ENCODE measurements at places on chromosomes 7 and 10. TPM values are rescaled to one million over a fixed set of nuclear protein-coding genes. Genes with fewer than 3 reads are reported as not detected.

The DPP6 gene
- total RNA-seq: not detected

The RPA3 gene
- 61.7 TPM for total RNA-seq

The KCND2 gene
- total RNA-seq: 2.1 TPM

The GPR146 gene
- total RNA-seq: 9.0 TPM

The COPS6 gene
- total RNA-seq: 150 TPM

The TEX36 gene
- total RNA-seq: not detected

The SKIDA1 gene
- 0.58 TPM for total RNA-seq

The NEUROG3 gene
- not detected for total RNA-seq

The OR6B1 gene
- not detected for total RNA-seq

The HACD1 gene
- total RNA-seq: 30.5 TPM

The PDZD7 gene
- total RNA-seq: 3.1 TPM

The FAM200A gene
- 7.0 TPM for total RNA-seq

The CCDC201 gene
- not detected for total RNA-seq

The PWWP2B gene
- total RNA-seq: 10.7 TPM

The CFTR gene
- total RNA-seq: under 0.01 TPM

The HOXA7 gene
- not detected for total RNA-seq

The ADAM12 gene
- total RNA-seq: 21.3 TPM

The SUFU gene
- 2.5 TPM for total RNA-seq

The HOXA10 gene
- total RNA-seq: not detected

The AGMO gene
- 6.2 TPM for total RNA-seq

The EMX2 gene
- total RNA-seq: under 0.01 TPM

The TRIM4 gene
- 22.8 TPM for total RNA-seq

The TAF5 gene
- total RNA-seq: 7.5 TPM

The SLC13A4 gene
- under 0.01 TPM for total RNA-seq

The CLDN12 gene
- total RNA-seq: 62.6 TPM

The MRM2 gene
- total RNA-seq: 16.1 TPM

The ZC3HAV1L gene
- 13.5 TPM for total RNA-seq

The VWA2 gene
- total RNA-seq: under 0.01 TPM

The MAGI2 gene
- 3.3 TPM for total RNA-seq

The TLX1 gene
- not detected for total RNA-seq

The ASZ1 gene
- not detected for total RNA-seq

The CARD11 gene
- 0.28 TPM for total RNA-seq

The STEAP2 gene
- 36.9 TPM for total RNA-seq

The POP7 gene
- total RNA-seq: 60.6 TPM

Measured in regular cardiac myocyte (primary cell).